ENCODE measurements at places on chromosomes 2 and 18.

GRCh38 chr18:459814-460593 is 40.5 kb downstream of the COLEC12 start:
- no peak for DNase-seq

DNA sequence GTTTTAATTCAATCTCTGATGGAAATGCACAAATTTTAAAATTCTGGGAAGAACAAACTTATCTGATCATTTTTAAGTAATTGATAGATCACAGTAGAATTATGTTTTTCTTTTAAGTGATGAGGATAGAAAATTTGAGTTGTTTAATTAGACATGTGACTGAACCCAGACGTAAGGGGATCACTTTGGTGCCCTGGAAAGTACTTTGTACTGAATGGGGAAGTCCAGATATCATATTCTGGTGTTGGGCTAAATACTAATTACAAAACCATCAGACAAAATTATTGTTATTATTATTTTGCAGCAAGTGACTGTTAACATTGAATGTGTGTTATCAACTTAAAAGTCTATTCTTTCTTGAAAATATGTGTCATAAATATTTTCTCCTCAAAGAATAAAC is 994.6 kb downstream of the TSN start:
- no peak for DNase-seq

GRCh38 chr2:46497766-46498165 is 18.4 kb downstream of the TMEM247 start:
- DNase-seq: no peak

DNA sequence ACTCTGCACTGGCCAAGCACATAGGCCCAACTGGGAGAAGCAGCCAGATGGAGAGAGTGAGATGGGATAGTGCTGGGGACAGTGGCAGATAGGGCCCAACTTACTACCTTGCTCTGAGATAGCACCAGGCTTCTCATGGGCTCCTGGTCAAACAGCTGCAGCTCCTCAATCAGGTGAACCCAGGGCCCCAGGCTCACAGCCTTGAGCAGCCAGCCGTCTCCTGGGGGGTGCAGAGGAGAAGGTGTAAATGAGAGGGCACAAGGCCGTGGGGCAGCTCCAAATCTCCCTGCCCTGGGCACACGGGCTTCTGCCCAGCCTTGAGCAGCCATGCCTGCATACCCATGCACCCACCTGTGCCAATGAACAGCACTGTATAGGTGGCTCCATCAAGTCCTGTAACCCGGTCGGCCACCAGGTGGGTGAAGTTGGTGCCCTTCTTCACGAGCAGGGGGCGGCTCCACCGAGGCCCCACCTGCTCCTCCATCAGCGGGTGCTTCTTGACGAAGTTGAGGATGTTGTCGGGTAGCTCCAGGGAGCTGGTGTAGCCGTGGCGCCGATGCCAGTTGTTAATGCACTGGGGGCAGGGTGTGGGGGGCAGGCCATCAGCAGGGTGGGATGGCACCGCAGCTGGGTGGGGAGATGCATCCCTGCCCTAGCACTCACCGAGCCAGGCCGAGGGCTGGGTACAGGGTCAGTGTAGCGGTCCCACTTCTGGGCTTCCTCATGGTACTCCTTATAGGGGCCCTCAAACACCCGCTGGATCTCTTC is 5.9 kb upstream of the ANKRD39 start:
- no peak for DNase-seq
